ENCODE measurements at places on chromosomes 3 and 15.

- no peak for DNase-seq
Measured at GRCh38 chr3:12325586-12326515, 37.0 kb downstream of the PPARG start.

DNA sequence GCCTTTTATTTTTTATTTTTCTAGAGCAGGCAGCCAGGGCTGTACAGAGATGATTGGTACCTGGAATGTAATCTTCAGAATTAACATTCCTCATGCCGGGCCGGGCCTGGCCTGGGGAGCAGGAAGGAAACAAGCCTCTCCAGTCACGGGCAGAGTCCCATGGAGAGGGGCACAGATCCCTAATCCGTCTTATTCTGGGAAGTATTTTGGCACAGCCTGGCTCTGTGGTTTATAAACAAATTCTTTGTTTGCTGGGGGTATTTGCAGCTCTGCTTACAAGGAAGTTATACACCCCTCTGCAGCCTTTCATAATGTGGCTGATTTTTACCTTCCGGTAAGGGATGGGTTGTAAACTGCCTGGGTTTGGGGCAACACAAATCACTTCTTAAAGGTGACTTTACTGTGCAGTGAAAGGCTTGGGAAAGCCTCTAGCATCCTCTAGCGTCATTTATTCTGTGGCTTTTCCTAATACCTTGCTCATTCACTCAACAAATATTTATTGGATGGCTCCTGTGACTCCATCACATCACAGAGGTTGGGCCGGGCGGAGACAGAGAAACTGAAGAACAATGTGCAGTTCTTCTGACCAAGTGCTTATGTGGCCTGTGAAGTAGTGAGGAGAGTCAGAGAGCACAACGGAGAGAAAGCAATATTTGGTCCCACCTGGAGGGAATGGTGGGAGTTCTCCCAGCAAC lies 2.7 kb downstream of the SLC6A20 start:
- DNase-seq: no peak

GRCh38 chr15:36403351-36403750 lies 176.1 kb upstream of the CDIN1 start:
- DNase-seq: no peak

- DNase-seq: peak; percentile 40
Measured at GRCh38 chr15:99213187-99213811, 36.1 kb downstream of the TTC23 start.

- DNase-seq: no peak
Measured at GRCh38 chr15:40878785-40879184, 4.8 kb upstream of the RHOV start.

DNA sequence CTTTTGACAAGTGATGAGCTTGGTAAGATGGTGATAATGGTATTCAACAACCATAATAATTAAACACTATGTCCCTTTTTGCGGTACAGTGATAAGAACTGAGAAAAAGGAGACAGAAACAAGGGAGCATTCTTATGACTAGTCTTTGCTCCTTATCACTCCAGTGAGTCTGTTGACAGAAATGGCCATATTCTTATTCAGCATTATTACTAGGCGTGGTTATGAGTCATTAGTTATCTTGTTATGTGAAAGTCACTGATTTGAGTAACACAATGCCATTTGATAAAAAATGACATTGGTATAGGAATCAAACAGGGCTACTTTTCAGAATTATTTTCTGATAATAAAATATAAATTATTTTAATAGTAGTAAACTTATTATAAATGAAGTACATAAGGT lies 193.5 kb downstream of the C3orf38 start:
- no peak for DNase-seq

DNA sequence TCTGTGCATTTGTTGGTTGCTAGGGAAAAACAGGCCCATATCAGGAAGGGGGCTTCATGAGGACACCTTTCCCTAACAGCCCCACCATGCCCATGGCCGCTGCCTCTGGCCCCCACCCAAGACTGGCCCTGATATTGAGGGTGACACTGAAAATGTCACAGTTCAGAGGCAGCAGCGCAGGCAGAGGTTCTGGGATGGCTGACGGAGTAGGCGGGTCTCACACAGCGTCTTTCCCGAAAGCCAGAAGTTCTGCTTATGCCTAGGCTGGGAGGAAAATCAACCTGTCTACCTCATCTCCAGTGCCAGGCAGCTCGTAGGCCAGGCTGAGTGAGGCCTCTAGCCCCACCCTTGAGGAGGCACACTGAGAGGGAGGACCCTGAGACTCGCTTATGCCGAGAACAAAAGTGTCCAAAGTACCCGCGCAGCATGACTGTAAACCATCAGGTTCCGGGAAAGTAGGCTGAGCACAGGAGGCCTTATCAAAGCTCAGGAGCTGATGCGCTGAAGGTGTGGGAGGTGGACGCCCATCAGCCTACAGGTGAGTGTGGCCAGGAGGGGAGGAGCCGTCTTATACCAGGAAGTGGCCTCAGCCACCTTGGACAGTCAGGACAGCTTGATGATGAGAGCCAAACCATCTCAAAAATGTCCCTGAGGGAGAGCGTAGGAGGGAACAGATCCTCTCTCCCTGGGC lies 27.5 kb downstream of the GRAMD2A start:
- DNase-seq: no peak

GRCh38 chr3:55488398-55489055 lies 1.4 kb upstream of the WNT5A start:
- peak; percentile 71 for DNase-seq

- no peak for DNase-seq
Measured at GRCh38 chr15:49331442-49331841, 91.6 kb upstream of the FGF7 start.

- DNase-seq: no peak
Measured at GRCh38 chr3:161548301-161548700, 51.7 kb downstream of the OTOL1 start.

DNA sequence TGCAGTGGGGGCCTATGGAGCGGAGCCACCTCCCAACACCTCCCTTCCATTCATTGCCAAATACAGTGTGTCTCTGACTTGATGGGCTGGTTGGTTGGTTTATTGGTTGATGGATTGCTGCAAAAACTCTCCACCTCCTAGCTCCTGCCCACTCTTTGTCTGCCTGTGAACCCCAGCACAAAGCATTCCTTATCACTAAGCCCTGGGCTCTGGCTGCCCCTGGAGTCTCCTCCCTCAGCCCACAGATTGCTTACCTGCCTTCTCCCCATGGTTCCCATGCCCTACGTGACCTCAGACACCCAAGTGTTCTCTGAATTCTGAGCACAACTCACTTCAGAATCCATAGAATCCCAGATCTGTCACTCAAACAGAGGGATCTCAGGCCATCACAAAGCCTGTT lies 139.1 kb upstream of the TPM1 start:
- DNase-seq: no peak

GRCh38 chr15:63874616-63875015 lies 40.9 kb upstream of the HERC1 start:
- DNase-seq: no peak

GRCh38 chr3:12947504-12948369 lies 106.4 kb upstream of the RPL32 start:
- no peak for DNase-seq

DNA sequence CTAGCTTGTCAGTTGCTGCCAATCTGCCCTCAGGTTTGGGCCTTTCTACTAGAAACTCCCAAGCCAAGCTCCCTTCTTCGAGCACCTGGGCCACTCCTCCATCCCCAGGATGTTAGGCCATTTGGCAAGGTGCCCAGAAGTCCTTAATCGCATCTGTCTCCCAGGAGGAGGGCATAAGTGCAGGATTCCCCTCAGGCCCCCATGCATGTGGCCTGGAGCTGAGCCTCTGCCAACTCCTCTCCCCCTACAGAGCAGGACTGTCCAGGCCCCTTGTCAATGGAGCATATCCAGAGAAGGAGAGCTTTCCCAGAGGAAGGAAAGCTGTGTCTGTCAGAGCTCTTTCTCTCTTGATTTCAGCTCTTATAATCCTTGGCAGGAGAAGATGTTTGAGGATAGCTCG lies 182.6 kb upstream of the ROPN1 start:
- peak; percentile 36 for DNase-seq

Measured in HAP-1 (cell line).